Esophagus squamous epithelium (tissue), 5 donors: ENCODE measurements at places on chromosomes 11 and 22.

GRCh38 chr11:128627666-128628324 is 40.4 kb upstream of the ETS1 start:
- DNase-seq = no peak

- DNase-seq = no peak
Observed at GRCh38 chr22:36727927-36728488, 24.5 kb upstream of the CACNG2 start.

GRCh38 chr11:119790476-119790875 is 61.5 kb upstream of the NECTIN1 start:
- no peak for DNase-seq

- DNase-seq = no peak
Observed at GRCh38 chr22:40443732-40444131, 73.3 kb downstream of the SGSM3 start.

DNA sequence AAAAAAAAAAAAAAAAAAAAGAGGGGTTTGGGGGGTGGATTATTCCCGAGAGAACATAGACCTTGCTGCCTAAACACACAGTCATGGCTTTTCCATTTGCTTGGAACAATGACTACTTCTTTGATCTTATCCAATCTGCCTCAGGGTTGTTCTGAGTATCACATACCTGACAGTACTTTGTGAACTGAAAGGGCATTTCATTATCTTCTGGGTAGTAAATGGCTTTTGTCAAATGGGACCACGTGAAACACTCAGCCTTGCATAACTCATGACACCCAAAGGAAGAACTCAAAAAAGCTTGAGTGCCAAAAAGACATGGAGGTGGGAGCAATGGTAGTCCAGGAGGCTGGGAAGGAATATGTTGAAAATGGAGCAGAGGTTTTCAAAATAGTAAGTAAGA is 123.2 kb upstream of the BID start:
- no peak for DNase-seq

- no peak for DNase-seq
Observed at GRCh38 chr11:97471480-97471879, 1081.7 kb downstream of the JRKL start.

DNA sequence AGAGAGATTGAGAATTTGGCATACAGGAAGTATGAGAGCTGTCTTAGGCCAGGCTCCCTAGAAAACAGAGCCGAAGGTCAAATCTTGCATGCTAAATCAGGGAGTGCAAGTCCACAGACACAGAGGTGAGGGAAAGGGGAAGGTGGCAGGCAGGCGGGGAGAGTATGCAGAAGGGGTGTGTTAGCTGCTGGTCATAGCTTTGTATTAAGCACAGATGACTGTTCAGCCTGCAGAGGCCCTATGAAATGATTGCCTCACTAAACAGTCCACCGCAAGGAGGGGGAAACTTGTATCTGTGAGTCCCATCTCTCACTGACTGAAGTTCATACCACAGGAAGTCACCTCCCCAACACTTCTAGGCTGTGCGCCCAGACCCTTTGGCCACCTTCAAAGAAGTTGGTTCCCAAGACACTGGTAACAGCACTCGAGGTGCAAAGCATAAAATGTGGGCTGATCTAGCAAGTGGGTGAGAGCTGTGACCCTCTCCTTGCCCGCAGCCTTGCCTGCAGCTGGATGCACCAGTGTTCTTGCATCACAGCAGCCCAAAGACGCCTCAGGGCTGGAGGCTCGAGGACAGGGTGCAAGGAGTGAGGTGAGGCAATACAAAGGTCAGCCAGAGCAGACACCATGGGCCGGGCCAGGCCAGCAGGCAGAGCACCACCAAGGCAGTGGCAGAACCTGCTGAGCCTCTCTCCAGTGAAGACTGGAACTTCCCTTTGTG is 115.3 kb upstream of the TBCEL start:
- no peak for DNase-seq

- no peak for DNase-seq
Observed at GRCh38 chr11:72242141-72242540, 1.8 kb downstream of the PHOX2A start.

GRCh38 chr11:79942090-79942489 is 501.3 kb upstream of the TENM4 start:
- no peak for DNase-seq

GRCh38 chr11:111021131-111021530 is 224.4 kb upstream of the POU2AF2 start:
- no peak for DNase-seq

- DNase-seq = no peak
Observed at GRCh38 chr11:70226183-70226582, 23.1 kb downstream of the FADD start.

- DNase-seq = no peak
Observed at GRCh38 chr22:44293876-44294275, 18.9 kb downstream of the SHISAL1 start.
